Choroid plexus epithelial cell (primary cell): ENCODE measurements at places on chromosomes 7 and 10.

DNA sequence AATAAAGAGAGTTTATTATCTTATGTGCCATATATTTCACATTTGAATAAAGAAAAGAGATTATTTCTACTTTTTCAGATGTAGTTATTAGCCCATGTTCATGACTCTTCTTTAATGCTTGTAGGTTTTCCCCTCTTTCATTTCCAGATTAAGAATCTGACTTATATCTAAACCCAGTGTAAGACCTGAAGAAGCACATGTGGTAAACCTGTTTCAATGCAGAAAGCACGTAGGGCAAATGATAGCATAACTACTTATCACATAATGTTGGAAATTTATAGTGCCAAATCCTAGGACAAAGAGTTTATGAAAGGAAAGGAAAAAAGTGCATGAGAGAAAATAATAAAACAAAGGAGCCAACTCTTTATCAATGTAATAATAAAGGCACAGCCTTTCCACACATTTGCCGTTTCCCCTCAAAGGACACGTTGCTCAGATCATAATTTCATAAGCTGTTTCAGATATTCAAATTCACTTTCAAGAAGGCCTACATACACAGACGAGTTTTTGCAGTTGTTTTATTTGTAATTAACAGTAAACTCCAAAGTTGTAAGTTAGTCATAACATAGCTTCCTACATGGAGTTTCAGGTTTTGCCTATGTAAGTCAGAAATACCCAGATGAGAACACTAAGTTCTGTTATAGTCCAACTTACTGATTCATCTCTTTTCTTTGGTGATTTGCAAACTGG is 88.8 kb upstream of the MDFIC start:
- DNase-seq, result no peak

- DNase-seq, result no peak
Observed at GRCh38 chr10:61364619-61365018, 88.6 kb downstream of the TMEM26 start.

GRCh38 chr7:7980134-7980533 is 11.5 kb downstream of the GLCCI1 start:
- DNase-seq, result no peak

DNA sequence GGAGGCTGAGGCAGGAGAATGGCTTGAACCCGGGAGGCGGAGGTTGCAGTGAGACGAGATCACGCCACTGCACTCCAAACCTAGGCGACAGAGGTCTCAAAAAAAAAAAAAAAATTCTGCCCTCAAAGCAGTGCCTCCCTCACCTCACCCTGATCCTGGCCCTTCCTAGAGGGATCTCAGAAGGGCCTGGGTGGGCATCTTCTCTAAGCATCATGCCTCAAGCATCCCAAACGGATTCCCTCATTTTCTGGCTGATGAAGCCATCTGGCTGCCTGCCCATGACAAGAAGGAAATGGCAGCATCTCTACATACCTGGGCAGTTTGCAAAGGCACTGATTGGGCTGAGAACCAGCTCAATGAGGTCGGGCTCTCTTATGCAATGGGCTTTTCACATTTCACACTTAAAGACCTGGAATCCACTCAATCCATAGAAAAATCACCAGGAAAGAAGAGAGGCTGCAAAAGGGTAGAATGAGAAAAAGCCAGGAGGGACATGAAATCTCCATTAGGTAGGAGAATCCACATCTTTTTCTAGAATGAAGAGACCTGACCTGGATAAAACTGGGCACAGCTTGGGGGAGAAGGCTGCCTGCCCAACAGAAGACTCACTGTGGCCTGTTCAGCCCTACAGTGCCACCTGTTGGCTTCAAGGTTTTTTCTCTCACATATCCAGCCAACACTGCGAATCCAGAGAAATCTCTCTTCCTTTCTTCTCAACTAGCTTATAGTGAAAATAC is 48.1 kb downstream of the PDLIM1 start:
- DNase-seq, result peak; percentile 72

DNA sequence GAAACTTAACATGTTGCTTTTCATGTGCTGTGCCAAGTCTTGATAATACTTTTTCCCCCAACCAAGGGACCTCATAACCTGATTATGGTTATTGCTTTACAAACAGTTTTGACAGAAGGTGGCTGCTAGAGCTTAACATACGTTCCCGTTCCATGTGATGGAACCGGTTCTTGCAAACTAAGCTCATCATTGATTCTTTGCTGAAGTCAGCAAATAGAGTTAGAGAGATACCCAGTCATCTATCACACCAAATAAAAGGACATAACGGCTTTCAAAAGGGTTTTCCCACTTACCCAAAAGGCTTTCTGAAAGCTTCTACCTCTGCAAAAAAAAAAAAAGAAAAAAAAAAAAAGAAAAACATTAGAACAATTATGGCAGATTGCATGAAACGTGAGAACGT is 230.3 kb upstream of the MDFIC start:
- no peak for DNase-seq

- DNase-seq, result no peak
Observed at GRCh38 chr7:46755120-46756034, 826.5 kb downstream of the TNS3 start.

GRCh38 chr7:126727930-126728391 is 524.8 kb downstream of the GRM8 start:
- DNase-seq, result peak; percentile 75

GRCh38 chr10:74681917-74682627 is 144.3 kb upstream of the KAT6B start:
- peak; percentile 2 for DNase-seq

DNA sequence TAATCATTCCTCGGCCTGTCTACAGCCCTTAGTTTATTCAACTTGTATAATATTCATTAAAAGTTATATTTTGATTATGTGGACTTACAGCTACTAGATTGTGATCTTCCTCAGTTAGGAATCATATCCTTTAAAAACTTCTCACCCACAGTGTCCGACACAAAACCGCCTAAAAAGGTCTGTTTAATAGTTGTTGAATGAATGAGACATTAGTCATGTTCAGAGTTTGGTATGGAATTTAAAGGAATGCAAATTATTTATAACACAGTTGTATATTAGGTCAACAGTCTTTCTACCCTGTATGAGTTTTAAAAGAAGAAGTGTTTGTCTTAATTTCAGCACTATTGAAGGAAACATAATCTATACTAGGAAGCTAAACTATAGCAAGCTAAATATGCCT is 390.0 kb downstream of the ARL4A start:
- DNase-seq, result peak; percentile 64

GRCh38 chr7:139893461-139893860 is 64.4 kb downstream of the TBXAS1 start:
- DNase-seq, result no peak

GRCh38 chr10:114096864-114097263 is 53.2 kb downstream of the ADRB1 start:
- no peak for DNase-seq

DNA sequence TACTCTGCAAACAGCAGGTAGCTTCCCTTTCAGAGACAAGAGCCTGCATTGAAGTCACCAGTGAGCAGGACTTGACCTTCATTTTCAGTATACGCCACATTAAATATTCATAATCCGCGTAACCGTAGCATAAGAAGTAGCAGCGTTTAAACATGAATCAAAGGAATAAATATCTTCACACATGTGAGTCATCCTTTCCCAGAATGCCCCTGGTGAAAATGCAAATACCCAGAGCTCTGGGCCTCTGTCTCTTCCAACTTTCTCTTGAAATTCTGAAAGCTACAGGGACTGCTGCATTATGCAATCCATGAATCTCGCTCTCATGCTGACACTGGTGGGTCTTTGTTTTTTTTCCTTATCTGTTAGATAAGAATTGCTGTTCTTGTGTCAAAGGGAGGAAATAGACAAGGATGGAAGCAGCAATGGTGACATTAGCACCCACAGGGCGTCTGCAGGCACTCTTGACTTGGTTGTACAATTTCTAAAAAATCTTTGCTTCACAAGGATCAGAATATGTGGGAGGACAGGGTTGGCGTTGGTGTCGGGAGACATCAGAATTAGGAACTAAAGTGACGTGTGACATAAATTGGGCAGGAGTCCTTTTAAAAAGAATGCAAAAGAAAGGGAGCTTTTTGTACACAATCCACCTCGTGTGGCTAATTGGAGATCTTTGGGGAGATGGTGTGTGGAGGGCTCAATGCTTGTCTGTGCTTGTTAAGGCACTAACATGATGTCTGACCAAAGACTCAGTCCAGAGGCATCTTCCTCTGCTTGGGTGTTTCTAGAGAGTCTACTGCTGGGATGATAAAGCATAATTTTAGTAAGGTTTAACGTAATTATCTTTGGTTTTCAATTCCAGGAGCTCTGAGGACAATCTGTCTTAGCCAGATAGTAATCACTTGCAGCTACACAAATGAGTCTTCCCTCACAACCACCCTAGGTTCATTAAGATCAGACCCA is 390.3 kb downstream of the KCNMA1 start:
- peak; percentile 92 for DNase-seq

DNA sequence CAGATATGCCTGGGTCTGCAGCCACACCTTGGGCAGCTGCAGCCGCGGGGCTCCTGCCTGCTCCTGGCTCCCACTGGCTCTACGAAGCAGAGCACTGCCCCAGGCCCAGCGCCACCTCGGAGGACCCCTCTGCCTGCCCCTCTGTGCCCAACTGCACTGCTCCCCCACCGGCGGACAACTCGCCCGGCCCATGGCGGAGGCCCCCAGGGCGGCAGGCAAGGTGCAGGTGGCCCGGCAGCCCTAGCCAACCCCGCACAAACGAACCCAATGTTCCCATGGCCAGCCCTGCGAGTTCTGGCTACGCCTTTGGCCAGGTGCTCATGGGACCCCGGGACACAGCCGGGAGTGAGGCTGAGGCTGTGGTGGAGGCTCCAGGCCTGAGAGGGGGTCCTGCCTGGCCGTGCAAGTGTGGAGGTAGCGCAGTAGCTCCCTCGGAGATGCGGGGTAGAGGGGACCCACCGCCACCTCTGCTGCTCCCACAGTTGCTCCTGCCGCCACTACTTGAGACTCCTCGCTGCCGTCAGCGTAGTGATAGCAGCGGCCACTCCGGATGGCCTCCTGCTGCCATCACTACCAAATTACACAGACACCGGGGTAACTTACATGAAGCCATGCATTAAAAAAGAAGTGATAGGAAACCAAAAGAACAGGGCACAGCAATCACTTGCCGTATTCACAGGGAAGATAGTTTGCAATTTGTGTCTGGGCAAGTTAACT is 97.3 kb upstream of the SP4 start:
- no peak for DNase-seq

- no peak for DNase-seq
Observed at GRCh38 chr10:97490592-97490991, 7.6 kb downstream of the MMS19 start.

- DNase-seq, result no peak
Observed at GRCh38 chr10:121828045-121828444, 99.8 kb downstream of the ATE1 start.

DNA sequence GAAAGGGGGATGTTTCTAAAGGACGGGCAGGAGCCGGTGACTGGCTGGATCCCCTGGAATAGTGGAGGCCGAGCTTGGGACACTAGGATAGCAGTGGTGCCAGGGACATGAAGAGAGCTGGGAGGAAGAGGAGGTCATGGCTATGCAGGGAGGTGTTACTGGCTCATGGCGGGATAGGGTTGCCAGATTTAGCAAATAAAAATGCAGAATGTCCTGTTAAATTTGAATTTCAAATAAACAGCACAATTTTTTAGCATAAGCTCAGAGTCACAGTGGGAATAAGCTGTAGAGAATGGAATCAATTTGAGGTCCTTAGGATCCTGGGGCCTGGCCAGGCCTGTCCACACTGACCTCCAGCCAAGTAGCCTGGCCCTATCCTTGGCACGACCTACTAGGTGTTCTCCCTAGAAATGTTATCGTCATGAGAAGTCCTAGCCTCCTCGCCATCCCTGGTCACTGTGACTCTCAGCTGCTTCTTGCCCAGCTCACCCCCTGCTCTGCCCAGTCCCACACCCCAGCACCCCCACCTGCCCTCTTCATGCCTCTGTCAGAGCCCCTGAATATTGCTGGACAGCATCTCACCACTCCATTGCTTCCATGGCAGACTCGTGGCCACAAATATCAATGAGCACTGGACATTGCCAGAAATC is 7.6 kb upstream of the KCP start:
- DNase-seq, result no peak

- DNase-seq, result peak; percentile 47
Observed at GRCh38 chr7:137816696-137817320, 30.0 kb downstream of the DGKI start.

DNA sequence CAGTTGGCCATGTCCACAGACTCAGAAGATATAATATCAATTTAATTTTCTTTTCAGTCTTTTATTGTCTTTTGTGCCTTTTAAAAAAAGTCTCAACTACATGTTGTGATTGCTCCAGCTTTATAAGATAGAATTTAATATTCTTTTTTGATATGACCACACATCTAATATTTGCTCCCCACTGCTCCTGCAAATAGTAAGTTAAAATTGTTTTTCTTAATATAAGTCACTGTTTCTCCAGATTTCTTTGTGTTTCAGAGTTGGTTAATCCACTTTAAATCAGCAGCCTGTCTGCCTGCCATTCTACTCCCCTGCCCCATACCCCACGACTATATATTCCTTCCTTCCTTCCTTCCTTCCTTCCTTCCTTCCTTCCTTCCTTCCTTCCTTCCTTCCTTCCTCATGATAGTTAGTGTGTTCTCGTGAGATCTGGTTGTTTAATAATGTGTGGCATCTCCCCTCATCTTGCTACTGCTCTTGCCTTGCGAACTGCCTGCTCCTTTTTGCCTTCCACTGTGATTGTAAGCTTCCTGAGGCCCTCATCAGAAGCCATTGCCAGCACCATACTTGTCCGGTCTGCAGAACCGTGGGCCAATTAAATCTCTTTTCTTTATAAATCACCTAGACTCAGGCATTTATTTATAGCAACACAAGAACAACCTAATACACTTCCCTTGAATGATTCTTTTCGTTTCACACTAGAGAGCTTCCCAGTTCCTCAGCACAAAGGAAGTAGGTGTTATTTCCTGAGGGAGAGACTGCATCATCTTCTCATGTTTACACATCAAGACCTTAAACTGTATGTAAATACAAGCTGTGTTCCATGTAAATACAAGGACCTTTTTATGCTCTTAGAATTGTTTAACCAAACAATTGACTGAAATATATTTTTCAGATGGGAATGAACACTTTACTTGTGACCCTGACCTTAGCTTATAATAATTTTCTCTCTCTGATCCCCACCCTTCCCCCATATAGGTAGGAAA is 24.5 kb downstream of the TAS2R16 start:
- DNase-seq, result no peak

- DNase-seq, result peak; percentile 21
Observed at GRCh38 chr7:86733783-86734182, 90.1 kb downstream of the GRM3 start.

GRCh38 chr10:58268454-58268945 is 462 bp upstream of the CISD1 start:
- no peak for DNase-seq

- DNase-seq, result no peak
Observed at GRCh38 chr7:155487509-155488482, 29.9 kb downstream of the EN2 start.

GRCh38 chr10:79387974-79388850 is 40.9 kb downstream of the PPIF start:
- DNase-seq, result no peak

GRCh38 chr7:47688311-47689100 is 106.6 kb upstream of the TNS3 start:
- no peak for DNase-seq
